AG08396 (cell line): ENCODE measurements at places on chromosomes 6 and 20.

- no peak for DNase-seq
These were observed 46.7 kb downstream of the PRKN start for GRCh38 chr6:162680871-162681270.

DNA sequence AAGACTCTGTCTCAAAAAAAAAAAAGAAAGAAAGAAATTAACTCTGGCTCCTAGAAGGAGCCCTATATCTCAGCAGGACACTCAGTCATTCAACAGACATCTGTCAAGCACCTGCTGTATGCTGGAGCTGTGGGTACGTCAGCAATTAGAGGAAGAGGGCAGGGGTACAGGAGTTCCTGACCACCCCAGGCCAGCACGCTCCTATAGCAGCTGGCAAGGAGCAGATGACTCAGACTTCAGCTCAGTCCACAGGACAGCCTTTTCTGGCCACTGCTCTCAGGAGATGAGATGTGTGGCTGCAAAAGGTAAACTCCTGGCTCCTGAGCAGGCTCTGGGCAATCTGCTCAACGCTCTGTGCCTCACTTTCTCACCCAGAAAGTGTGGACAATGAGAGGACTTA is 1.7 kb upstream of the RTEL1 start:
- no peak for DNase-seq

DNA sequence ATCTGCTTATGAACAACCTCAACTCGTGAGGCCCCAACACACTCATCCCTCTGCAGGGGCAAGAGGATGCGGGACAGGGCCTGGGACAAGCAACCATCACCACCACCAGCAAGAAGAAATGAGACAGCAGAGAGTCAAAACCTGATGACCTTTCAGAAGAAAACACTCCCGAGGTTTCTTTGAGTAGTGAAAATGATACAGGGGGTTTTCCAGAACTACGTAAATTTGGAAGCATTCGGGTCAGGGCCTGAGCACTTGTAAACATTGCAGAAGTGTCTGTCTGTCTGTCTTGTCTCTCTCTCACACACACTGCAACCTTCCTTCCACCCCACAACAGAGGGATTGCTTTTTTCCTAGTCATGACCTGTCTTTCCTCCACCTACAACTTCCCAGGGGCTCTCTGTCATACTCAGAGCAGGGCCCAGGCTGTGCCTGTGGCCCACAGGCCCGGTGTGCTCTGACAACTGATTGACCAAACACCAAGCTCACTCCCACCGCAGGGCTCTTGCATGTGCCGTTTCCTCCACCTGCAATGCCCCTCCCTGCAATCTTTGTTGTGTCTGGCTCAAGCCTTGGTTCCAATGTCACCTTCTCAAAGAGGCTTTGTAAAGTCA is 90.9 kb downstream of the BMP7 start:
- no peak for DNase-seq

- no peak for DNase-seq
These were observed 76.7 kb downstream of the TFAP2A start for GRCh38 chr6:10338151-10338550.

GRCh38 chr6:3151691-3152090 is 5.7 kb downstream of the TUBB2A start:
- DNase-seq, result no peak

DNA sequence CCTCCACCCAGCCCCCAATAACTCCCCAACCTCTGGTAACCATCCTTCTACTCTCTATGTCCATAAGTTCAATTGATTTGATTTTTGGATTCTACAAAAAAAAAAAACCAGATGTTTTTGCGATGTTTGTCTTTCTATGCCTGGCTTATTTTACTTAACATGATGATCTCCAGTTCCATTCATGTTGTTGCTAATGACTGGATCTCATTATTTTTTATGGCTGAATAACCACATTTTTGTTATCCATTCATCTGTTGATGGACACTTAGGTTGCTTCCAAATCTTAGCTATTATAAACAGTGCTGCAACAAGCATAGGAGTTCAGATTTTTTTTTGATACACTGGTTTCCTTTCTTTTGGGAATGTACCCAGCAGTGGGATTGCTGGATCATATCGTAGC is 98.8 kb downstream of the LYRM2 start:
- DNase-seq, result no peak

DNA sequence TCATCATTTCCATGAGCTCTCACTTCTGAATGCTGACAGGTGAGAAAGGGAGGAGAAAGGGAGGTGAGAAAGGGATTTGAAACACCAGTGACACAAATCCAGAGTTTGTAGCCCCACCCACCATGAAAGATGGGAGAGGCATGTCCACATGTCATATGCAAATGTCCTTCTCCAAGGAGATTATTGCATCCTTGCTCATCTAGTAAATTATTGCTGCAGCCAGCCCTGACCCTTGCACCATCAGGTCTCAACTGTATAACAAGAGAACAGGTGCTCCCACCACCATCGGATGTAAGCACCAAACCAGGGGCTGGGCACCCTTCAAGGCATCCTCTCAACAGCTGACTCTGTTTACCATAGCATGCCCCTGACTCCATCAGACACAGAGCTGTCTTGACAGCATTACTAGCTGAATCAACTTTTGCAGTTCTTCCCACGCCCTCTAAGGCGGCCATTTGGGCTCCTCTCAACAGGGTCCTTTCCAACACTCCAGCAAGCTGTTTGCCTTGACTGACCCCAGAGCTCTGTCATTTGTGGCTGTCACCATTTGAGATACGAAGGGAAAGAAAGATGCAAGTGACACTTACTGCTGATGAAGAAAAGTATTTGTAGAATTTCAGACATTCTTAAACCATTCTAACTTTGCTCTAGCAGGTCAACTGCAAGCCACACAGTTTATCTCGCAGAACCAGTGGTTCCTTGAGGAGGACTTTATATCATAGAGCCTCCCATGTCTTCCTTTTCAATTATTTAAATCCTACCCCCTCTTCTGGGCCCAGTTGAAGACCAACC is 14.2 kb downstream of the GFOD1 start:
- no peak for DNase-seq
